NCI-H146 (cell line): ENCODE measurements at places on chromosomes 5 and 9.

DNA sequence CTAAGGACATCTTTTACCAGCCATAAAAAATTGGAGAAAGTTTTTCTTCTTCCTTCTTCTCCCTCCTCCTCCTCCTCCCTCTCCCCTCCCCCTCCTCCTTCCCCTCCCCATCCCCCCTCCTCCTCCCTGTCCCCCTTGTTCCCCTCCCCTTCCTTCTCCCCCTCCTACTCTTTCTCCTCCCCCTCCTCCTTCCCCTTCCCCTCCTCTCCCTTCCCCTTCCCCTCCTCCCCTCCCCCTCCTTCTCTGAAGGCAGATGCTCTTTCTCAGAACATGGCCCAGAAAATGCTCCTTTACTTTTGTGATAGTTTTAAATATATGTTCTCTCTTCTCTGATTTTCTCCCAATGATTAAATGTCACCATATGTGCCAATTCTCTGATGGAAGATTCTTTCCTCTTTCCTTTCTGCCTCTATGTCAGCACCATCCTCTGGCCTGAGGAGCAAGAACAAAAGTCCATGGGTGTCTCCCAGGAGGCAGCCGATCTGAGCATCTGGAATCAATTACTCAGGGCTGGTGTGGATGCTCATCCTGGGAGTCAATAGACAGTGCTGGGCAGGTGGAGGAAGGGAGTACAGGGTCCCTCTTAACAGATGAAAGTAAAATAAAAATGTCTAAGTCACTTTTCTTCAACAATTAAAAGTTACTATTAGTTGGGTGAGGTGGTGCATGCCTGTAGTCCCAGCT, 63.0 kb upstream of the GNA14 start:
- no peak for DNase-seq

DNA sequence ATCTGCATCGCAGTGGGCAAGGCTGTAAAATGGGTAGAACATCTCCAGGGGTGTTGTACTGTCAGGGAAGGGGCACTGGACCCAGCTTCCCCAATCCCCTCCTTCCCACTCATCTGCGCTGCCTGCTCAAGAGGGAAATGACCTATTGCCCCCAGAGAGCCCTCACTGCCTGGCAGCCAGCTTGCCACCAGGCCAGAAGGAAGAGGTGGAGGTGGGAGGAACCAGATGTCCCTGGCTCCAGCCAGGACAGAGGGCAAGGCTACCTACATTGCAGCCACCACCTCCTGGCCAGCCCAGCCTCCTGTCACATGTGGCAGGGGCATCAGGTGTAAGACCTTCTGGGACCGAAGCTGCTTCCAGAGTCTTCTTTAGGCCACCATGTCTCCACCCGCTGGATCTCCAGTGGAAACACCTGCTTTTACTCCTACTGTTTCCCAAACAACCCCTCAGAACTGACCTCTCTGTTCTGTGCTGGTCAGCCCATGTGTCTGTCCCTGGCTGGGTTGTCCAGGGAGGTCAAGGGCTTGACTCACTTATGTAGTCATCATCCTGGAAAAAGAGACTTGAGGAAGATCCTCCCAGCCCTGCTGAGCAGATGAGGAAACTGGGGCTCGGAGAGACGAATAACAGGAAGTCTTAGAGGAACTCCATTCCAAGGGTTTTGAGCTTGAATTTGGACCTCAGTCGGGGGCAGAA, 42.3 kb downstream of the JADE2 start:
- DNase-seq = no peak

- no peak for DNase-seq
Measured at GRCh38 chr5:655406-655805, 37.7 kb downstream of the TPPP start.

DNA sequence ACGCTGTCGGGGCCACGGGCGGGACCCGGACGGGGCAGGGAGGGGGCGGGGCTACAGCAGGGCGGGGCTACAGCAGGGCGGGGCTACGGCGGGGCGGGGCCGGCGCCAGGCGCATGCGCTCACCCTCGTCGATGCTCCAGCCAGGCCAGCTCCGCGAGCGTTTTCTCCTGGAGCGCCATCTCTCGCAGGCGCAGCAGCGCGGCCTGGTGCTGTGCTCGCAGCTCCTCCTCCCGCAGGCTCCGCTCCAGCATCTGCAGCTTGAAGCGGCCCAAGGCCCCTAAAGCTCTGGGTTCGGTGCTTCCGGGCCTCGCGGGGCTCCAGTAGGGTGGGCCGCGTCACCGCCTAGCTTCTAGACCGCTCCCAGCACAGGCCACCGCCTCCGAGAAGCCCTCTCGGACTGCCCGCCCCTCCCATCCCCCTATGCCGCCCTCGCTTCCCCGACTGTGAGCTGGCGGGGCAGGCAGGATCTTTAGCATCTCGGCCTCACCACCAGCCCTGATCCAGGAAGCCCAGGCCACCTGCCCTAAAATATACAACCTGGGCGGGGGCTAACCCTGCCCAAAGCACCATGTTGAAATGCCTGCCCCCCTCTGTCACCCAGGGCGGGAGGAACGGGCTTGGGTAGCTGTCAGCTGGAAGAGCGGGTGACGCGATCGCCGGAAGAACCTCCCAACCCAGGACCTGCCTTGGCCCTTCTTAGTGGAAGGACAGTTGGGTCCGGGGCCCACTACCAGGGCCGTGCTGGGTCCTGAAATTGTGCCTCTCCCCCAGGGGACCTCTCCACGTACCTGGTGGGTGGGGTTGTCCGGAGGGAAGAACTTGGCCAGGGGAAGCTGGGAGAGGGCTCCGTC, 21.9 kb upstream of the QSOX2 start:
- peak; percentile 78 for DNase-seq

DNA sequence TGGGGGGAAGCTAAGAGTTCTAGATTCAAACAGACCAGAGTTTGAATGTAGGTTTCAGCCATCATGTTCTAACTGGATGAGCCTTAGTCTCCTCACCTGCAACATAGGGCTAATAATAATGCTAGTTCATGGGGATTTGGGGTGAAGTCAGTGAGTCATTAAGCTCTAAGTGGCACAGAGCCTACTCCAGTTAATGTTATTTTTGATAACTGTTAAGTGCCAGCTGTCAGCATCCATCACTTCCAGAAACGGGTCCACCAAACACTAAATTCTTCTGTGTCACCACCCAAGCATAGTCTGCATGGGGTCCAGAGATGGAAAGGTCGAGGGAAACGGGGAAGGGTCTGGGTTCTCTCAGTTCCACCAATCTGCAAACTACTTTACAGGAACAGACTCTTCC, 1.8 kb upstream of the TSC1 start:
- no peak for DNase-seq

GRCh38 chr9:136170006-136170901, 34.7 kb downstream of the LHX3 start:
- peak; percentile 85 for DNase-seq

DNA sequence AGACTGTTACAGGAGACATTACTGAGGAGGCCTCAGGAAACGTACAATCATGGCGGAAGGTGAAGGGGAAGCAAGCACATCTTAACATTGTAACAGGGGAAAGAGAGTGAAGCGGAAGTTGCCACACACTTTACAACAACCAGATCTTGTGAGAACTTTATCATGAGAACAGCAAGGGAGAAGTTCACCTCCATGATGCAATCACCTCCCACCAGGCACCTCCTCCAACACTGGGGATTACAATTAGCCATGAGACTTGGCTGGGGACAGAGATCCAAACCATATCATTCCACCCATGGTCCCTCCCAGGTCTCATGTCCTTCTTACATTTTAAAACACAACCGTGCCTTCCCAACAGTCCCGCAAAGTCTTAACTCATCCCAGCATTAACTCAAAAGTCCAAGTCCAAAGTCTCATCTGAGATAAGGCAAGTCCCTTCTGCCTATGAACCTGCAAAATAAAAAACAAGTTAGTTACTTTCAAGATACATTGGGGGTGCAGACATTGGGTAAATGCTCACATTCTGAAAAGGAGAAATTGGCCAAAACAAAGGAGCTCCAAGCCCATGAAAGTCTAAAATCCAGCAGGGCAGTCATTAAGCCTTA, 138.3 kb downstream of the TMEM161B start:
- no peak for DNase-seq

DNA sequence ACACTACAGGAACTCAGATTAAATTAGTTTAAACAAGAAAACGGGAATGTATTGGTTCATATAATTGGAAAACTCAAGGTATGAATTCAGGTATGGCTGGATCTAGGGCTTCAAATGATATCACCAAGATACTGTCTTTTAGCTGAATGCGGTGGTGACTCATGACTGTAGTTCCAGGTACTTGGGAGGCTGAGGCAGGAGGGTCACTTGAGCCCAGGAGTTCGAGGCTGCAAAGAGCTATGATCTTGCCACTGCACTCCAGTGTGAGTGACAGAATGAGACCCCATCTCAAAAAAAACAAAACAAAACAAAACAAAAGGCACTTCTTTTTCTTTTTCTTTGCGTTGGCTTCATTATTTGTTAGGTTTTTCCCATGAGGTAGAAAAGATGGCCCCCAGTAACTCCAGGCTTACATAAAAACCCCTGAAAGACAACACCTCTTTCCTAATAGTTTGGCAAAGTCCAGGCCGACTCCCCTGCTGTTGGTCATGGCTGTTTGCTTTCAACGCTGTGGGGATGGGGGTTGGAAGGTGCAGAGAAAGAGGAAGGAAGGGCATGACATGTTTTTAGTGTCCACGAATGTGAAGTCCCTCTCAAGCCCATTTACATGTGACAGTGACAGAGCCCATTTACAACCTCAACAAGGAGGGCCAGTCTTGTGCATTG, 39.8 kb upstream of the CRB2 start:
- no peak for DNase-seq

GRCh38 chr9:86045654-86046053, 53.7 kb downstream of the GOLM1 start:
- DNase-seq = no peak

GRCh38 chr9:17470036-17470813, 108.6 kb upstream of the SH3GL2 start:
- DNase-seq = no peak

DNA sequence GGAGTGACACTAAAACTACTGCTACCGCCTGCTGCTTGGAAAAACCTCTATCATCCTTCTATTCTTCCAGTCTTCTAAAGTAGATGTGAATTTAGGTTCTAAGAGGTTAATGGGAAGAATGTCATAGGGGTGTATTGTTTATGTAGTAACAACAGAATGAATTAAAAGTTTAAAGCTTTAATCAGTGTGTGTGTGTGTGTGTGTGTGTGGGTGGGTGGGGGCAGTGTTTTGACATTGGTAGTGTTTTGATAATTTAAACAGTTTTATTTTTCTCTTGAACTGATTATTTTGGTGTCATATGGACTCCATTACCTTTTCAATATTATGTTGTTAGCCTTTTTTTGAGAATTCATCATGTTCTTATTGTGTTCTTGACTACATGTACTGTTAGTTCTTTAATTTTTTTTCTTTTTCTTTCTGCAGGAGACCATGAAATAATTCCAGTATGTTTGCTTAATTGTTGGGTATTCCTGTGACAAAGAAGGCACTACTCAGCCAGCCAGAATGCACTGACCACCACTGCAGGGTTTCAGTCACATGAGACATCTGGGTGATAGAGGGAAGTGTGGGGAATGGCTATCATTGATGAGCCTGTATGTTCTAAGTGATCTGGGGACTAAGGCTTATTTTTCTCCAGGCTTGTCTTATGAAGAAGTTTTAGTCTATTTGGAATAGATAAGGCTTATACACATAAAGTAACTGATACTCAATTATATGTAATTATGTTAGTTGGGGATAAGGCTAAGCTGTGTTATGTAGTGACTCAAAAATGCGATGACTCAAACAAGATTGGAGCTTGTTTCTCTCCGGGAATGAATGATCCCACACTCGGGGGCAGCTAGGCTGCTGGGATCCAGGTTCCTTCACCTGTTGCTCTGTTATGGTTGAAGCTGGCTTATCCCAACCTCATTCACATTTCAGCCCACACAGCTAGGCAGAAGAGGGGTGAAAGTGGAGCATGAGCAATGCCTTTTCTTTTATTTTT, 50.2 kb upstream of the ACTBL2 start:
- no peak for DNase-seq
